ENCODE measurements at places on chromosomes 5 and 9. TPM values are rescaled to one million over a fixed set of nuclear protein-coding genes. Genes with fewer than 3 reads are reported as not detected.

- no peak for DNase-seq
Observed at GRCh38 chr9:88973281-88974045, 17.8 kb upstream of the S1PR3 start.

DNA sequence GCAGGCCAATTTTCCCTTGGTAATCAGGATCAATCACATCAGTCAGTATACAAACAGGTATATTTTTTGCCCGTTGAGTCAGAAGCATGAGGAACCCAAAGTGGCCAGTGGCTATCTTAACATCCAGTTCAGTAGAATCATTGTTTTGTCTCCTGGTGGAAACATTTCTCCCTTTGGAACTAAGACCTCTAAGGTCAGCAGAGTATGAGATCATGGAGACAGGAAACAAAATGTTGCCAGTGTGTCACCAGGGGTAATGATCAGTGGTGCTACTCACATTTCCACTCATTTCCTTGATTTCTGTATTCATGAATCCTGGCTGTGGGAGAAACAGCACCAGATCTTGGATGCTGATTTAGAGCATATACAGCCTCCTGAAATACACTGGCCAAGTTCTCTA is 553.0 kb downstream of the CSNK1G3 start:
- DNase-seq, result no peak

- DNase-seq, result no peak
Observed at GRCh38 chr5:122258241-122258640, 53.8 kb upstream of the SNCAIP start.

DNA sequence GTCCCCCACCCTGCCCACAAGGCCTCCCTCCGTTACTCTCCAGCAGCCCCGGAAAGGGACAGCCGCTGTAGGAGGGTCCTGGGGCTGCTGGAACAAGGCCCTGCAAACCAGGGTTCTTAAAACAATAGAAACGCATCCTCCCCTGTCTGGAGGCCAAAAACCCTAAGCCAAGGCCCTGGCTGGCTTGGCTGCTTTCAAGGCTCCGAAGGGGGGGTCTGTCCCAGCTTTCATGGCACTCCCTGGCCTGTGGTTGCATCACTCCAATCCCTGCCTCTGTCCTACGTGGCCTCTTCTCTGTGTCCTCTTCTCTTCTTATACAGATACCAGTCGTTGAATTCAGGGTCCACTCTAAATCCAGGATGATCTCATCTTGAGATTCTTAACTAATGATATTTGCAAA is 7.4 kb upstream of the UBAC1 start:
- no peak for DNase-seq

DNA sequence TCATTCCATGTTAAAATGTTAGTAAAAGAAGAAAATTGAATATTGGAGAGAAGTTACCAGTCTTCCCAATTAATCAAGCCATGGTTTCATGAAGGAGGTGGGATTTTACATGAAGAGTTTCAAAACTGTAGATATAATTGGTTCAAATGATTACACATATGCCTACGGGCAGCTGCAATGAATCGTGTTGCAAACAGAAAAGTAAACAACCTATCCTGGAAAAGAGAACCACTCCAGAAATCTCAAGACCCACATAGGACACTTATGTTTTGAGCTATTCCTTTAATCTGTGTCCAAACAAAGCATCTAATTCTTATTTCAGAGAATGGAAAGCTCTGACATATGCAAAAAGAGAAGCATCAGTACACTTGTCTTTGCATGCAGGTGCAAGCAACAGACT is 340.2 kb downstream of the NDUFS4 start:
- DNase-seq, result no peak

PCDH1 gene
- total RNA-seq, result 29.4 TPM

FOXD4L5 gene
- 0.45 TPM for total RNA-seq

GFI1B gene
- not detected for total RNA-seq

F2RL1 gene
- 1.9 TPM for total RNA-seq
